Ureter (tissue), 1 donor: ENCODE measurements at places on chromosomes 7 and 10.

- DNase-seq, result no peak
These were observed 218.1 kb downstream of the PTEN start for GRCh38 chr10:88081457-88082054.

DNA sequence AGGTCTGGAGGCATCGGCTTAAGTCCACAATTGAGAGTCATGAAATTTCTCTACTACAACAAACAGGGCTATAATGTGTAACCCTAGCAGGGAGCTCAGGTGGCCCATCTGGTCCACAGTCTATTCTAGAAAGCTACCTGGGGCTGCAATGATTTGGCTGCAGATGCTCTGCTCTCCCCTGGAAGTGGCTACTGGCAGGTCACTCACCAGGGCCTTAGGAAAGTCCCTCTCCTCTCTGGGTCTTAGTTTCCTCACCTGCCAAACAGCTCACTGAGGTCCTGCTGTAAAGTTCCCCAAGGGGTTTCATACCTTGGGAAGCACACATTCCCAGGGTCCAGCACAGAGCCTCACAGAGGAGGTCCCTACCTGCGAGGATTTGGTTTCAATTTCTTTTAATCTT lies 2.5 kb downstream of the IGFBP3 start:
- no peak for DNase-seq

- no peak for DNase-seq
These were observed 1.5 kb downstream of the MDFIC start for GRCh38 chr7:114923403-114923713.

- DNase-seq, result no peak
These were observed 559.0 kb upstream of the ADARB2 start for GRCh38 chr10:2296179-2296891.

- no peak for DNase-seq
These were observed 1.8 kb upstream of the IKZF1 start for GRCh38 chr7:50302486-50303334.

GRCh38 chr7:77989981-77990566 lies 191.5 kb downstream of the PHTF2 start:
- DNase-seq, result no peak

DNA sequence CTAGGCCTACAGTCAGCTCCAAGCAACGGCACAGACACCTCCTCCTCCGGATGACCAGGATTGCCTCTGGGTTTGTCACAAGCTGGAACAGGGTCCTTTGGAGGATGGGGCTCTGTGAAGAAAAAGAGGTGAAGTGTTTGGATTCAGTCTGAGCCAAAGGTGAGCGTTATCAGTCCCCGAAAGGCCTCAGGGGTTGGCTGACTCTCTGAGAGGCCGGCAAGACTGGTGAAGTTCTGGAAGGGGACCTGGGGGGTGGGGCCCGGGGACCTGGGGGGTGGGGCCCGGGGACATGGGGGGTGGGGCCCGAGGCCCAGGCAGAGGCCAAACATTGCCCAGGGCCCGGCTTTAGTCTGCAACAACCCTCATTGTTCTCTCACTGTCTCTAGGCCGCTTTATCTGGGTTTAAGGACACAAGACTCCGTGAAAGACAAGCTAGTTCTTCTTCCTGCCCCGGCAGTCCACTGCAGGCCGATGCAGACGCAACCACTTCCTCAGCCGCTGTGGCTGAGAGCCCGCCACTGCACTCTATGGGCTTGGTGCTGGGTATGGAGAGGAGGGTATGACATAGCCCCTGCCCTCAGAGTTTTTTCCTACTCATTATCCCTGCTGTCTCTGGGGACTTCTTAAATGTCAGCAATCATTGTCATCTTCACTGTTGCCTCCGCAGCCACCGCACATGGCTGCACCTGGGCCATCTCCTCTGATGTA lies 27.4 kb upstream of the PSAP start:
- DNase-seq, result no peak

DNA sequence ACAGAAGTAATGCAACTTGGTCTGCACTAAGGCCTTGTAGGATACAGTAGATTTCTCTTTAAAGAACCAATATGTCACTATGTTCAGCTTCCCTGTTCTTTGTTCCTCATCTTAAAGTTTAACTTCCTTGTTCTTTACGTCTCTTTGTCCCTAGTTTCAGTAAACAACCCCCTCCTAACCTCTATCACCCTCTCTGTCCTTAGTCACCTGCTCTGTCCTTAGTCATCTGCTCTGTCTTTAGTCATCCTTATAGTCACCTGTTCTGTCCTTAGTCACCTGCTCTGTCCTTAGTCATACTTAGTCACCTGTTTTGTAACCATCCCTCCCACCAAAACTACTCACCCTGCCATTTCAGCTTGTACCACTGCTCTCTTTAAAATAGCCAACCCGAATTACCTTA lies 144.6 kb upstream of the TMEM106B start:
- no peak for DNase-seq

- DNase-seq, result no peak
These were observed 20.5 kb downstream of the CHCHD3 start for GRCh38 chr7:133061357-133061756.

DNA sequence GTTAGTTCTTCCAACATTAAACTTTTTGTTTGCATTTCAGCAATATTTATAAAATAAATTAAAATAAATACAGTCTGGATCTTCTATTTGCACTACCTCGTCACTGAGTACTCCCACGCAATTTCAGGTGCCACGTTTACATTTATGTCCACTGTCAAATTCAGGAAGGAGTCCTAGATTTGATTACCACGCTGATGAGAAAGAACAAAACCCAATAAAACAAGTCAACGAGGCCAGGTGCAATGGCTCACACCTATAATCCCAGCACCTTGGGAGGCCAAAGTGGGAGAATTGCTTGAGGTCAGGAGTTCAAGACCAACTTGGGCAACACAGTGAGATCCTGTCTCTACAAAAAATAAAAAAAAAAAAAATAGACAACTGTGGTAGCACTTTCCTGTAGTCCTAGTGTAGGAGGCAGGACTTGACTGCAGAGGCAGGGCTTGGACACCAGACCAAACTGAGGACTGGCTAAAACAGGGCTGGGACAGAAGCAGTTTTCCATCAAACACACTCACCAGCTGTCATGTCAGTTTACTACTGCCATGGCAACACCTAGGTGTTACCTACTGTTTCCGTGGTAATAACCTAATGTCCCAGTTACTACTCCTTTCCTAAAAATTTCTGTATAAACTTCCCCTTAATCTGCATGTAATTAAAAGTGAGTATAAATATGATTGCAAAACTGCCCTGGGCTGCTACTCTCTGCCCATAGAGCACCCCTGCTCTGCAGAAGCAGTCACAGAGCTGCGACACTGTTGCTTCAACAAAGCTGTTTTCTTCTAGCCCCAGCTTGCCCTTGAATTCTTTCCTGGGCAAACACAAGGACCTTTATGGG lies 341.7 kb downstream of the PARD3 start:
- DNase-seq, result no peak

DNA sequence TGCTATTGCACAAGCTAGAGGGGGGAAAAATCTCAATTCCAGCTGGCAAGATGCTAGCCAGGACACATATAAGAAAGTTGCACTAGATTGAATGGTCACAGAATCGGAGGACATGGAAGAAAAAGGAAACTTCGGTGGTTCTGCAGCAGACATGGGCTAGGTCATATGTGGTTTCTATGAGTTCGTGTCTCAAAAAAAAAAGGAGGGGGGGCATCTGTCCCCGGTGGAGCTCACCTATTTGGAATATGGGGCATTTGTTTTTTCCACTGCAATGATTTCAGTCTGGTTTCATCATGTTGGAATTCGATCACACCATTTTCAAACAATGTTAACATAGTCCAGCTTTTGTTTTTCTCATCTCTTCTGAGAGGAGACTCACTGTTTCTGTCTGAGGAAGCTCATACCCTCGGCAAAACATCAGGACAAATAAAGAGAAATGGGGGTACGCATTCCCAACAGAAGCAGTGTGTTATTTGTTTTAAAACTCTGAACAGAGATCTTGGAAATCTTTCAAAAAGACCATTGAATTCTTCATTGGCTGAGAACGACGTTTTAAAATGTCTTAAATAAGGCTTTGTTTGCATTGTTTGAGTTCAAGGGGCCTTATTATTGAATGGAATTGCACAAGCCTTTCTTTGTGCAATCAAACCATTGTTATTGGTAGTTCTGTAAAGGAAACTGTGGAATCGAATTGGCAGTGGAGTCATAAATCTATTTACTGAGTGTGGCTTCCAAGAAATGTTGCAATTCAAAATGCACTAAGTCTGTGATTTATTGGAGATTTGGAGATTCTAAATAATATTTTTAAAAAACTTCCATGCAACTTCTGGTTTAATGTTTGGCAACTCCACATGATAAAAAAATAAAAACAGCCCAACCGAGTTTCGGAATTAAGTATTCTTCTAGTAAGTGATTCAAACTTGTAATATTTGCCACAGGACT lies 173.2 kb downstream of the RTKN2 start:
- no peak for DNase-seq

- no peak for DNase-seq
These were observed 177.4 kb downstream of the ARHGAP12 start for GRCh38 chr10:31751051-31751737.

GRCh38 chr7:102927312-102927933 lies 14.6 kb downstream of the LRRC17 start:
- DNase-seq, result no peak

GRCh38 chr10:71082960-71083715 lies 129.2 kb upstream of the UNC5B start:
- peak; percentile 24 for DNase-seq

DNA sequence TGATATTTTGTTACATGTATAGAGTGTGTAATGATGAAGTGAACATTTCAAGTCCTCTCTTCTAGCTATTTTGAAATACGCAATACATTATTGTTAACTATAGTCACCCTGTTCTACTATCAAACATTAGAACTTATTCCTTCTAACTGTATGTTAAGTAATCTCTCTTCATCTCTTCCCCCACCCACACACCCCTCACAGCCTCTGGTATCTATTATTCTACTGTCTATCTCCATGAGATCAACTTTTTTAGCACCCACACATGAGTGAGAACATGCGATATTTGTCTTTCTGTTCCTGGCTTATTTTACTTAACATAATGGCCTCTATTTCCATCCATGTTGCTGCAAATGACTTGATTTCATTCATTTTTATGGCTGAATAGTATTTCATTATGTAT lies 57.7 kb upstream of the EGR2 start:
- no peak for DNase-seq

- no peak for DNase-seq
These were observed 127.7 kb downstream of the DIP2C start for GRCh38 chr10:561721-562120.

GRCh38 chr7:50781381-50782293 lies 1.1 kb downstream of the GRB10 start:
- DNase-seq, result no peak

GRCh38 chr10:58473976-58474375 lies 38.7 kb upstream of the BICC1 start:
- DNase-seq, result no peak

- DNase-seq, result no peak
These were observed 38.4 kb downstream of the SLC39A12 start for GRCh38 chr10:17989908-17990767.

GRCh38 chr10:103504181-103504783 lies 10.8 kb downstream of the NEURL1 start:
- no peak for DNase-seq

GRCh38 chr7:108985037-108985436 lies 415.4 kb downstream of the DNAJB9 start:
- DNase-seq, result no peak

DNA sequence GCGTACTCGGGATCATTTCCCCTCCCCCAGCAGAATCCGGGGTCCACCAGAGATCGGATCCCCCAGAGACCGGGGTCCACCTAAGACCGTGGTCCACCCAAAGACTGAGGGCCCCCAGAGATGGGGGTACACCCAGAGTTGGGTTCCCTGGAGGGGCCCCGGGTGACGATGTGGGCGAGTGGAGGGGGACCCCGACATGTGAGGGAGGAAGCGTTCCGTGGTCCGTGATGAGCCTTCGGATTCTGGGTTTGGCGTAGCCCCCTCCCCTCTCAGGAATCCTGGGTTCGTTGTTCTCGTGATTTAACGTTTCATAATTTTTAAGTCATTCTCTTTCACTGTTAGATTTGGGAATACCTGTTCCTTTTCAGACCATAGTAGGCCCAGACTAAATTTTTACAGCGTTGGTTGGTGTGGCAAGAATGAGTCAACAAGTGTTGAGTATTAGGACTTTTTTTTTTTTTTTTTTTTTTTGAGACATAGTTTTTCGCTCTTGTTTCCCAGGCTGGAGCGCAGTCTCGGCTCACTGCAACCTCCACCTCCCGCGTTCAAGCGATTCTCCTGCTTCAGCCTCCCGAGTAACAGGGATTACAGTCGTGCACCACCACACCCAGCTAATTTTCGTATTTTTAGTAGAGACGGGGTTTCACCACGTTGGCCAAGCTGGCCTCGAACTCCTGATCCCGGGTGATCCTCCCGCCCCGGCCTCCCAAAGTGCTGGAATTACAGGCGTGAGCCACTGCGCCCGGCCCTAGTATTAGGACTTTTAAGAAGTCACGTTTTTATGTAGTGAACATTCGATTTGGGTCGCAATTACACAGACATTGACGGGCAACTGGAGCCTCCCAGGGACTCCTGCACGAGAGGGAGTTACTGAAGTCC lies 672 bp downstream of the GTPBP4 start:
- DNase-seq, result no peak

DNA sequence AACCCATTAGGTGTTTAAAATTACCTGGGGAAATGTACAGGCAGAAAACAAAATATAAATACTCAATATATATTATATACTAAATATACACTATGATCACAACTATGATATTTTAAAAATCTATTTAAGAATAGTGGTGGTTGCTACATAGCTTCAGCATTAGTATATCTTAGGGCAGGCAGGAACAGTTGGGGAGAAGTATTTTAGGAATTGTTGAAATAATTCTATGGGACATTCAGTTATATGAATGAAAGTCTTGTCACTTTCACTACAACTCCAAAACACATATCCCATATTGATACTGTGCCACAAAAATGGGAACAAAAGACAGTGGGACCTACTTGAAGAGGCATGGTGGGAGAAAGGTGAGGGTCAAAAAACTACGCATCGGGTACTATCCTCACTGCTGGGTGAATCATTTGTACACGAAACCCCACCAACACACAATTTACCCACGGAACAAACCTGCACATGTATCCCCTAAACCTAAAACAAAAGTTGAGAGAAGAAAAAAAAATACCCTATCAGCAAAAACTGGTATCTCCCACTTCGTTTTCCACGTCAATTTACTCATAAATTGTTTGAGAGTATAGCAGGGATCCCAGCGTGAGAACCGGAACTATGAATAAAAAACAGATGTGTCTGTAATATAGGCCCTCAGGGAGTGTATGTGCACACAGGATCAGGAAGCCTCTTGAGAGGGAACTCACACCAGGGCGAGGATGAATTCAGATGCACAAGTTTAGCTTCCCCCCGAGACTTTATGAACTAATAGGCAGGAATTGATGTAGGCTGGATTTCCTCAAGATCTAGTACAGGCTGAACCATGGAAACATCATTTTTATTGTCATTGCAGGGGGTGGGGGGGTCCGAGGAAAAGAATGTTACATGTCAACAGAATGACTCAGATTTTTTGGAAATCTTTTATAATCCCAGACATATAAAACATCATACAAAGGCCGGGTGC lies 16.2 kb downstream of the SLC16A12 start:
- DNase-seq, result no peak

- DNase-seq, result no peak
These were observed 12.2 kb downstream of the PTPN12 start for GRCh38 chr7:77549106-77549870.

GRCh38 chr10:77207182-77207827 lies 430.3 kb downstream of the KCNMA1 start:
- no peak for DNase-seq

- DNase-seq, result no peak
These were observed 92.8 kb downstream of the HECW1 start for GRCh38 chr7:43205171-43205795.
